ENCODE measurements at places on chromosomes 7 and 10.

- no peak for DNase-seq
Measured at GRCh38 chr10:16975188-16975587, 154.4 kb downstream of the CUBN start.

GRCh38 chr7:103474956-103475355 lies 28.9 kb upstream of the SLC26A5 start:
- no peak for DNase-seq

DNA sequence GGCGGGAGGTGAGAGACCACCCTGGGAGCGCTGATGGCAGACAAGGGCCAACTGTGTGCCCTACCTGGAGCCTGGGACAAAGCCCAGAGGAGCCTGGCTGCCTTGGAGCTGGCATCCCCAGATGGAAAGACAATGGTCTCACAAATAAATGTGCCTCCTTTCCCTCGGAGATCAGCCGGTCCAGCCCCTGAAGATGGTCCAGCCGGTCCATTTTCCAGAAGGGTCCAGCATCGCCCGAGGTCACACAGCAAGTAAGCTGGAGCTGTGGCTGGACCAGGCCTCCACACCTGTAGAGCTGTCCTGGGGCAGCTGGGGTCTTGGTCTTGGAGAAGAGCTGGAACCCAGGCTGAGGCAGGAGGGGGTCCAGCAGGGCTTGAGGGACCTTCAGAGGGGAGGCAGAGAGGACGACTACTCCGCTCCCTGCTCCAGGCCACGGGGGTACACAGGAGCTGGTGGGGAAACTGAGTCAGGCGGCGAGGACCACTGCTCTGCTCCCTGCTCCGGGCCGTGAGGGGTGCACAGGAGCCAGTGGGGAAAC lies 3.6 kb downstream of the ELFN1 start:
- DNase-seq, result no peak

DNA sequence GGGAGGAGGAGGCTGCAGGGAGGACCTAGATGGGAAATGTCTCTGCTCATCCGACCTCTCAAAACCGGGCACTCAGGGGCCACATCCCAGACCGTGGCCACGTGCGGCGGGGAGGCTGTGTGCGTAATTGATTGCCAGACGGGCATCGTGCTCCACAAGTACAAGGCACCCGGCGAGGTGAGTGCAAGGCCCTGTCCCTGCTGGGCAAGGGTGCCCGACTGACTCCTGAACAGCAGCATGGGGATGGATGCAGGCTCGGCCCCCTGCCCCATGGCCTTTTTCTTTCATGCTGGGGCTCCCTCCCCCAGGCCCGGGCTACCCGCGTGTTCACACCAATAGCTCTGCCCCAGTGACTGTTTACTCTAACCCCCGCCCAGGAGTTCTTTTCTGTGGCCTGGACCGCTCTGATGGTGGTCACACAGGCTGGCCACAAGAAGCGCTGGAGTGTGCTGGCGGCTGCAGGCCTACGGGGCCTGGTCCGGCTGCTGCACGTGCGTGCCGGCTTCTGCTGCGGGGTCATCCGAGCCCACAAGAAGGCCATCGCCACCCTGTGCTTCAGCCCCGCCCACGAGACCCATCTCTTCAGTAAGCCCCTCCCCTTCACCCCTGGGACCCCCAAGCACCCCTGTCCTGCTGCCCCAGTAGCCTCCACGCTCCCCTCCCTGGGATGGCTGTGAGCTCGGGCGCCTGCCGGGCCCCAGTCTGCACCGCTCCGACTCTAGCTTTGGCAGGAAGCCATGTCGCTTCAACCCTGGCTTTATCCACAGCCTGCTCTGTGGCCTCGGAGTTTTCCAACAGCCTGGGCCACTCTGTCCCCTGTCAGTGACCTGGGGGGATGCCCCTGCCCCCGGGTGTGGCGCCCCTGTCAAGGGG lies 3.9 kb downstream of the LRWD1 start:
- no peak for DNase-seq

- DNase-seq, result no peak
Measured at GRCh38 chr10:129025787-129026186, 441.3 kb upstream of the MGMT start.

Measured in stimulated activated CD4-positive, alpha-beta T cell treated with anti-CD3 and anti-CD28 coated beads, Interleukin-1b, Interleukin-23, amount 100 ng/mL, for 1 hour (primary cell).